Sciatic nerve (tissue), 2 donors: ENCODE measurements at places on chromosomes 2 and 18.

- DNase-seq, result no peak
Observed at GRCh38 chr2:148542614-148543013, 101.9 kb upstream of the EPC2 start.

GRCh38 chr2:227608561-227609338, 5.9 kb downstream of the SCYGR3 start:
- DNase-seq, result no peak

DNA sequence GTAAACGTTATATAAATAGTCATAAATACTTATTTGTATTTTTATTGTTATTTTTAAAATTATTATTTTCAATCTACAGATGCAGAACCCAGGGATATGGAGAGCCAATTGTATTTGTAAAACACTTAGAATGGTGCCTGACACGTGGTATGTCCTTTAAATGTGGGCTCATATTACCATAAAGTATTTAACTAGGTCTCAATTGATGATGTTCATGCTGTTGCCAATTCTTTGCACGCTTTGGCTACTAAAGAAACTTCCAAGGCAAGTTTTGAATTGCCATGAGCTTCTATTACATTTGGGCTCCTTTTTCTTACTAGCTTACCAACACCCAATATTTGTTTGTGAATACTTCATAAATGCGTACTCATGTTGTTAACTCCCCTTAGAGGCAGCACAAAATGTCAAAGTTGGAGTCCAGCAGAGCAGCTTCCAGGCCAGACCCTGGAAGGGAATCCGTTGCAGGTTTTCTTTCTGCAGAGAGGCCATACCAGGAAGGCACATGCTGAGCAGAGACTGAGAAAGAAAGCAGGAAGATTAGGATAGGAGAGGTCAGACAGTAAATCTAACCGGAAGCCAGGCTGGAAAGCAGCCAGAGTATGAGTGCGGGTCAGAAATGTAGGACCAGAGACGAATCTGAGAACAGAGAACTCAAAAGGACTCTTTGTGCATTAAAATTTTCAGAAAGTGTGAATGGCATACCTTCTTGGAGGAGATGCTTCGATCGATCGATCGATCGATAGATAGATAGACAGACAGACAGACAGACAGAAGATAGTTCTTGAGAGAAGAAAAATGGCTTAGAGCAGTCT, 4.2 kb upstream of the NOSTRIN start:
- DNase-seq, result no peak

- DNase-seq, result no peak
Observed at GRCh38 chr18:46199515-46200147, 95.4 kb downstream of the HAUS1 start.

DNA sequence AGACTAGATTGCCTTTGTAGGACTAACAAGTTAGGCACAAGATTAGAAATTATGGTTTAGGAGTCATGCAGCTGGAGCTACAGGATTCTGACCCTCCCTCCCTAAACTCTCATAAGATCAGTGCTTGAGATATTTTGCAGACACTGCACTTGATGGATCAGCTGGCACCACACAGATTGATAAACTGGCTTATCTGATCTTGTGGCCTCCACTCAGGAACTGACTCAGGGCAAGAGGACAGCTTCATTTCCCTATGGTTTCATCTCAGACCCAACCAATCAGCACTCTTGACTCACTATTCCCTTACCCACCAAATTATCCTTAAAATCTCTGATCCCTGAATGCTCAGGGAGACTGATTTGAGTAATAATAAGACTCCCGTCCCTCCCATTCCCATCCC, 152.3 kb downstream of the DIS3L2 start:
- DNase-seq, result no peak

DNA sequence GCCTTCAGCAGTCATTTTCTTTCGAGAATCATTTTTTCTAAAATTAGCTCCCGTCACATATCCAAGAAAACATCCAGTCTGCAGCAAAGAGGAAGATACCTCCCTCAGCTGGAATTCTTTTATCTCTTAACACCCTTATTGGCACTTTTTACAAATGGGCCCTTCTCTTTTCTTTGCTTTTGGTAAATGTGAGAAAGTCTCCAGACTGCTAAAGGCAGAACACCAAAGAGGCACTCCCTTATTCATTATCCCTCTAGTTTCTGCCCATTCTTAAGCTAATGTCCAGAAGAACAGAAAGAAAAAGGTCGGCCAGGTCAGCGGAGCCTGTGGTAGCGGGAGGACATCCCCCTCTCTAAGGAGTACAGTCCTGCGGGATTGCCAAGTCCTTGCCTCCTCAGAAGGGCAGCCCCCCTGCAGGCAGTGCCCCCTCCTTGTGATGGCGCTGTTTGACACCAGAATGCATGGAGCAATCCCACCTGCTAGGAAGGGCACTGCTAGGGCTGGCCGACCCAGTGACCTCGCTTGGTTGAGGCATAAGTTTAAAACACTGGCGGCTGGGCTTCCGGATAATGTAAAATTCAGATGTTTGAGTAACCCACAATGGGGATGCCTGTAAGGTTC, 34.0 kb downstream of the ST6GAL2 start:
- DNase-seq, result no peak

DNA sequence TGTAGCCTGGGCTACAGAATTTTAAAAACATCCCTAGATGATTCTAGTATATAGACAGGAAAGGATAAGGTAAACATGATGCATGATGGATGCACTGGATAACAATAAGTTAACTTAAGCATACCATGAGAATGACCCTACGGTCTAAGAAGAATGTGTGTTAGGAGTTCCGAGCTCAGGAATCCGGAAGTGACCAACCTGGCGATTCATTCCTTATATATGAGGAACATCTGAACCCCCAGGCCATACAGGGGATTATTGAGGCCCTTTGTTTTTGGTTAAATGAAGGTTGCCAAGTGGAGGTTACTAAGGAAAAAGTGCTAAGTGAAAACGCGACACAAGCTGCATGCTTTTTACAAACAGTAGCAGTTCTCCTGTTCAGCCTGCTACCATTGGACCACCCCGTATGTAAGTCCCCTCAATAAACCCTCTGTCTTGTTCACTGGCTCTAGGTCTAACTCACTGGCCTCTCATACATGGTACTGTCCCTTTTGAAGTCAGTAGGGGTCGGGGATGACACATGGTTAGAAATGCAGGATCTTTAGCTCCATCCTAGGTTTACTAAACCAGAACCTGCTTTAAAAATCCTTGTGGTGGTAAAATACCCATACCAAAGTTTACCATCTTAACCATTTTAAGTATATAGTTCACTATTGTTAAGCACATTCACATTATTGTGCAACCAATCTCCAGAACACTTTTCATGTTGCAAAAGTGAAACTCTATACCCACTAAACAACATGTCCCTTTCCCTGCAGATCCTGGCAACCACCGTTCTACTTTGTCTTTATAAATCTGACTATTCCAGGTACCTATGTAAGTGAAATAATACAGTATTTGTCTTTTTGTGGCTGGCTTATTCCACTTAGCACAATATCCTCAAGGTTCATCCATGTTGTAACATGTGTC, 111.0 kb upstream of the MAP4K3 start:
- no peak for DNase-seq

GRCh38 chr2:10028988-10029874, 14.1 kb upstream of the KLF11 start:
- no peak for DNase-seq

- DNase-seq, result no peak
Observed at GRCh38 chr2:150097901-150098531, 389.5 kb downstream of the RND3 start.

DNA sequence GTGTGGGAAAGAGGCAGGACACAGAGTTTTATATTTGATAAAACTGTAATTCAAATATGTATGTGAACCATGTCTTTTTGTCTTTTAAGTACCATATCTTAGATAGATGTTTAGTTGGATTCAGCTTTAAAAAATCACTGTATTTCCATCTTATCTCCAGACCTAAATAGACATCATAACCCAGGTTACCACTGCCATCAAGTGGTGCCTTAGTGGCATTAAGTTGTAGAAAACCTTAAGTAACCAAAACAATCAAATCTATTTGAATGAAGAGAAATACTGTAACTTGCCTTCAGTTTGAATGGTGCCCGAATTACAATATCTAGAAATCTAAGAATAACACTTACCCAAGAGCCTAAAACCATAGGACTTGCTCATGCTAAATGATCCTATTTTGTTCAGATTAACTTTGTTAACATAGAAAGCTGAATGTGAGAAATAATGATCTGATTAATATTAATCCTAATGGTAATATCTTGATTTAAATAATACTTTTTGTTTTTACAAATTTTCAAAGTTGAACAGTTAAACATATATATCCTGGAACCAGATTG, 92.5 kb upstream of the MAP2 start:
- DNase-seq, result no peak

- no peak for DNase-seq
Observed at GRCh38 chr2:50529600-50530218, 502.2 kb downstream of the NRXN1 start.

DNA sequence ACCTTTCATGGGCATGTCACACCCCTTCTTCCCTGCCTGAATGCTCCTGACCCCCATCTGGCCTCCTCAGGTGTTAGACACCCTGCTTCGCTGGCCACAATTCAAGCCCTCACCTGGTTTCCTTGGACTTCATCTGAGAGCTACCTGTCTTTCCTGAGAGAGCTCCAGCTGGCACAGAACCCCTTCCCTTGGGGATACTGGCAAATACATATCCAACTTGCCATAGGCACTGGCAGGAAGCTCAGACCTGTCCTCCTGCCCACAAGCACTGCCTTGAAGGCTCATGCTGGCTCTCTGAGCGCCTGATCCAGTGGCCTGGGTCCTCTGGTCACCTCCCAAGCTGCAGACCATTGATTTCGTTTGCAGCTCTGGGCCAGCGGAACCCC, 74.1 kb upstream of the MAP4K3 start:
- no peak for DNase-seq
